T-cell (primary cell): ENCODE measurements at places on chromosomes 16 and 17.
A peak's percentile ranks its signal among the peaks of the same experiment; 100 is the strongest.

DNA sequence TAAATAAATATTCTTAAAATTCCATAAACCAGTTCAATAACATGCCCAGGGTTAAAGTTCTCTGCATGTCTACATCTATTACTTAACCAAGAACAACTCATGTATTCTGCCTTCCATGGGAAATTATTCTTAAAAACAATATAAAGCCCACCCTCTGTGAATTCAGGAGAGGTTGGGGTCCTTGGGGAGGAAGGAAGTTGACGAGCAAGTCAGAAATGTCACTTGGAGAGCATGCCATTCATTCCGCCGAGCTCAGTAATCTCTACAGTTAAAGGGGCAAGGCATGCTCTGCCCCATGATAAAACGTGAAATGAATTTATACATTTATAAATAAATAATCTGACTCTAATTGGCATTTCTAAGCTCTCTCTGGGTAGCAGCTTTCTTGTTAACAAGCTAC, 405.1 kb downstream of the TOX3 start:
- DNase-seq, result no peak

DNA sequence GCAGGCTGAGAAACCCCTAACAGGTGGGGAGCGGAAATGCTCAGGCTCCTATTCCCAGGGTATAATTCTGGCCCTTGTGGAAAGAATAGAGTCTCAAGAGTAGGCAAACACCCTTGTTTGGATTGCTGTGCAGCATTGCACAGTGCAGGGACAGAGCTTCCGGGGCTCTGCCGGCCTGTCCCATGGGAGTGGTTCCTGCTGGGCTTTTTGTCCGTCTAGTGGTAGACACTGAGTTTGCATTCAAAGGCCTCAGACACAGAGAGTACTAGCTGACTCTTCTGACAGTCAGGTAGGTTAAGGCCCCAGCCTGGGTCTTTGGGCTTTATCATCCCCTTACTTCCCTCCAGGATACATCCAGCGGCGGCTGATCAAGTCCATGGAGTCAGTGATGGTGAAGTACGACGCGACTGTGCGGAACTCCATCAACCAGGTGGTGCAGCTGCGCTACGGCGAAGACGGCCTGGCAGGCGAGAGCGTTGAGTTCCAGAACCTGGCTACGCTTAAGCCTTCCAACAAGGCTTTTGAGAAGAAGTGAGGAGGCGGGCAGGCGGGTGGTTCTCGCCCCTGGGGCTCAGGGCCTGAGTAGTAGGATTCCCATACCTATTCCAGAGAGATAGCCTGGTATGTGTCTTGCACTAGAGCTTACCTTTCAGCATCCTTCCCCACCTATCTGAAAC, 18.1 kb downstream of the POLR2A start:
- DNase-seq, result no peak

GRCh38 chr17:63250830-63251229, 195.3 kb downstream of the CYB561 start:
- no peak for DNase-seq

DNA sequence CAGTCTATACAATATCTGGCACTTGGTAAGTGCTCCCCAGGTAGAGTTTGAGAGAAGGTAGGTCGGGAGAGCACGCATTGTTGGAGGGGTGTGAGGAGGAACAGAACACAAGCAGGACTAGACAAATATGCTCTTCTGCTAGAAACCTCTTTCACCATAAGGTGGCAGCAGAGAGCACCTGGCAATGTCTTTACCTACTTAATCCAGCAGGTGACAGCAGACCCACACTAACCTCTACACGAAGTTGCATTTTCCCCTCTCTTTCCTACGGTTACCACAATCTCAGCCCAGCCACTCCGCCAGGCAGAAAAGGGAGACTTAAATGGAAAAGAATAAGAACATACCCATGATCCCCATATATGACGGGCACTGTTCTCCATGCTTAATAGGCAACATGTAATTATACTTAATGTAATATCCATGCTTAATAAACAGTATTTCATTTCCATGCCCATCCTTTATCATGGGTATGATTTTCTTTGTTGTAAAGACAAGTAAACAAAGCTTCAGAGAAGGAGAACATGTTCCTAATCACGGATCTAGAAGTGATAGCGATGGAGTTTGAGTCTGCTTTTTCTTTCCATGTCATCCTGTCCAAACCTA, 55.1 kb upstream of the CCL2 start:
- peak; percentile 68 for DNase-seq

DNA sequence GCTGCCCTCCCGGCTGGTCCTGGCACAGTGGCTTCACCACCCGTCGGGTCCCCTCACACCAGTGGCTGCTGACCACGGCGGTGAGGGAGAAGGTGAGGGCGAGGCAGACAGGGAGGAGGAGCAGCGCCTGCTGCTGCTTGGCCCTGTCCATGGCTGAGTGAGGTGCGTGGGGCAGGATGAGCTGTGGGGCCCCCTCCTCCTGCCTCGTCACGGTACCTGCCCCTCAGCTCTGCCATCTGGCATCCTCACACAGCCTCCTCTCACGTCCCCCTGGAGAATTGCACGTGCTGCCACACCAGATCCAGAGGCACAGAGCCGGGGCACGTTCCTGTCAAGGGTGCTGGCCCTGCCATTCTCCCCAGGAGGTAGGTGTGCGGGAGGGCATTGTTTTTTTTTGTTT, at the start of gene GSG1L2:
Gene GSG1L2, minus strand, starts transcription at position 159 of the 400 bp plus-strand sequence. Its CDS starts 8 bp downstream, at position 151.
- DNase-seq, result no peak

GRCh38 chr17:44132275-44132821, 8.9 kb upstream of the HDAC5 start:
- DNase-seq, result no peak

GRCh38 chr17:9241371-9241712, 220.0 kb downstream of the NTN1 start:
- DNase-seq, result no peak

DNA sequence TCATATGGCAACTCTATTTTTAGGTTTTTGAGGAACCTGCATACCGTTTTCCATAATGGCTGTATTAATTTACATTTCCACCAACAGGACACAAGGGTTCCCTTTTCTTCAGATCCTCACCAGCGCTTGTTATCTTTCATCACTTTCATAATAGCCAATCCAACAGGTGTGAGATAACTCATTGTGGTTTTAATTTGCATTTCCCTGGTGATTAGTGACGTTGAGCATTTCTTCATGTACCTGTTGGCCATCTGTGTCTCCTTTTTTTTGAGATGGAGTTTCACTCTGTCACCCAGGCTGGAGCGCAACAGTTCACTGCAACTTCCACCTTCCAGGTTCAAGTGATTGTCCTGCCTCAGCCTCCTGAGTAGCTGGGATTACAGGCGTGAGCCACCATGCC, 36.2 kb upstream of the ABCC3 start:
- DNase-seq, result no peak

- DNase-seq, result no peak
Observed at GRCh38 chr17:73022694-73023093, 69.8 kb downstream of the SLC39A11 start.

DNA sequence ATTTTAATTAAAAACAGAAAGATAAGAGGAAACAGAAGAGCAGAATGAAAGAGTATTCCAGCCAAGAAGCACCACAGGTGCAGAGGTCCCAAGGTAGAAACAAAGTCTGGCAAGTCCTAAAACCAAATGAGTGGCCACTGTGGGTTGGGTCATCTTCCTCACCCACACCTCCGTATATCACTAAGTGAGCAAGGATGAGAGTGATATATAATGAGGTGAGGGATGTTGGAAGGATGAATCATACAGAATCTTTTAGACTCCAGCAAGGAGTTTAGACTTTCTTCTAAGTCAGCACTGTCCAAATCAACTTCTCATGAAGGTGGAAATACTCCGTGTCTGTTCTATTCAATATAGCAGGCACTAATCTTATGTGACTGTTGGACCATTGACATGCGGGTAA, 70.8 kb downstream of the SHISA9 start:
- DNase-seq, result no peak

- DNase-seq, result no peak
Observed at GRCh38 chr17:1829216-1829591, 498 bp downstream of the SMYD4 start.

DNA sequence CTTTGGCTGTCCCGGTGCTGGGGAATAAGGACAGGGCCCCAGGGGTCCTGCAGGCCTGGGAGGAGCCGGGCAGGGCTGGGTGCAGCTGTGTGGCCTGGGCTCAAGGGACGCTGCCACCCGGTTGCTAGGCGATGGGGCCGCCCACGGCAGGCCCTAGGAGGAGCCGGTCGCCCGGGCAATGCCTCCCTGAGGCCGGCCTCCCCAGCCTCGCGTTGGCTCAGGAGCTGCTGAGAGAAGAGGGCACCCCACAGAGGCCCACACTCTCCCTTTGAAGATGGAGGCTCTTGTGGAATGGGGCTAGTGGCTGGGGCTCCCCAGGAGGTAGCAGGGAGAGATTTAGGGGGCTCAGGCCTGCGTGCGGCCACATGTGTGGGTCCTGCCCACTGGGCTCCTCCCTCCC, at the start of gene CIBAR2:
Gene CIBAR2, minus strand, starts transcription at position 109 of the 400 bp plus-strand sequence. CDS start 120 bp downstream, outside the sequence.
- DNase-seq, result no peak

DNA sequence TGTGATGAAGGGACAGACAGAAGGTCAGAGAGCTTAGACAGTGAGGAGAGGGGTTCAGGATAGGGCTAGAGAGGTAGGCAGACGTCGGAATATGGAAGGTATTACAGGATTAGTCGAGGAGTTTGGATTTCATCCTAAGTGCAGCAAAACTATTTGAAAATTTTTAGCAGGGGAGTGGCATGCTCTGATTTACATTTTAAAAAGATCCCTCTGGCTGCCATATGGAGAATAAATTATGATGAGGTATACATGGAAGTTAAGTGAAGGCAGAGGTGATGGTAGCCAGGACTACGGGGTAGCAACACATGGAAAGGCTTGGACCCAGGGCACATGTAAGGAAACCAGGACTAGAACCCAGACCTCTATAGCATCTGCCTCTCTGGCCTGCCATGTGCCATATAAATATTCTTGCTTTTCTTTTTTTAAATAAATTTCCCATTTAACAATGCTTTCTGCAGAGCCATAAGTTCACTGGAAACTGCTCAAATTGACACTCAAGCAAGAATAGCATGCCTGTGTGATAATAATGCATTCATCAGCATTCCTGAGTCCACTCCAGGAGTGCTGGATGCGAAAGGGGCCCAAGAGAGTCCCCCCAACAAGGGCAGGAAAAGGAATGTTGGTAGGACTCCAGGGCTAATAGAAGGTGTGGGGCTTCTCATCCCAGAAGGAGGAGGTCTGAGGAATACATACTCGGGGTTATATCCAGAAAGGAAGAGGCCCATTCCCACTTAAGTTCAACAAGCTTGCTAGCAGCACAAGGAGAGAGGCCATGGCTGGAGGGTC, 78.2 kb downstream of the HLF start:
- DNase-seq, result no peak

GRCh38 chr17:29255926-29256522, 9.4 kb downstream of the CRYBA1 start:
- no peak for DNase-seq

DNA sequence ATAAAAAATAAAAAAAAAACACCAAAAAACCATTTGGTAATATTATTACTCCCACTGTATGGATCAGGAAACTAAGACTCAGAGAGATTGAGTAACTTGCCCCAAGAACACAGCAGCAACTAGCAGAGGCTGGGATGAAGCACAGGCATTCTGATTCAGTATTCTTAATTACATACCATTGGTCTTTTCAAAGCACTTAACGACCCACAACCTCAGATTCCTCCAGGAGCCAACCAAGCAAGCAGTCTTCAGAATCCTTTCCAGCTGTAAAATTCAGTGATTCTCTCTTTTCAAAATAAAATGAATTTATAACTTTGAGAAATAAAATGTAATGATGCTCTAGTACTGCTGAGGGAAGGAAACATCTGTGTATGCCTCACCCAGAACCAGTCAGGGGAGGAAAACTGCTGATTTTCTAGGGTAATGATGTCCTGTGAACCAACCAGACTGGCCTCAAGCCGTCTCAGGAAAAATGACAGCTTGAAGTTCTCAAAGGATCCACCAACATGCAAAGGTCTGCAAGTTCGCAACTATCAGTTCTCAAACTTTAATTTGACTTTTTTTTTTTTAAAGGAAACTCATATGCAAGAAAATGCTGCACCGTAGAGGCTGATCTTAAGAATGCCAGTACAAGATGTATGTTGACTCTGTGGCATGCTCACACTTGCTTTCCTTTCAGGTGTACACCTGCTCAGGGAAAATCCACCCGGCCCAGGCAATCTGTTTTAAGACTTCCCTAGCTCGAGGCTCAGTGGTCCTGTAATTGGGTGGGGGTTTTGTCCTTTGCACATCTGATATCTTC, 9.0 kb downstream of the CUEDC1 start:
- DNase-seq, result no peak

DNA sequence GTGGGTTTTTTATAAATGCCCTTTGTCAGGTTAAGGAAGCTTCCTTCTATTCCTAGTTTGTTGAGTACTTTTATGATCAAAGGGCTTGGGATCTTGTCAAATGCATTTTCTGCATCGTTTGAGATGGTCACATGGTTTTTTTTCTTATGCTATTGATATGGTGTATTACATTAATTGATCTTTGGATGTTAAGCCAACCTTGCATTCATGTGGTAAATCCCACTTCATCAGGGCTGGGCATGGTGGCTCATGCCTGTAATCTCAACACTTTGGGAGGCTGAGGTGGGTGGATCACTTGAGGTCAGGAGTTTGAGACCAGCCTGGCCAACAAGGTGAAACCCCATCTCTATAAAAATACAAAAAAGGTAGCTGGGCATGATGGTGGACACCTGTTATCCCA, 30.8 kb upstream of the ATP2A3 start:
- no peak for DNase-seq

DNA sequence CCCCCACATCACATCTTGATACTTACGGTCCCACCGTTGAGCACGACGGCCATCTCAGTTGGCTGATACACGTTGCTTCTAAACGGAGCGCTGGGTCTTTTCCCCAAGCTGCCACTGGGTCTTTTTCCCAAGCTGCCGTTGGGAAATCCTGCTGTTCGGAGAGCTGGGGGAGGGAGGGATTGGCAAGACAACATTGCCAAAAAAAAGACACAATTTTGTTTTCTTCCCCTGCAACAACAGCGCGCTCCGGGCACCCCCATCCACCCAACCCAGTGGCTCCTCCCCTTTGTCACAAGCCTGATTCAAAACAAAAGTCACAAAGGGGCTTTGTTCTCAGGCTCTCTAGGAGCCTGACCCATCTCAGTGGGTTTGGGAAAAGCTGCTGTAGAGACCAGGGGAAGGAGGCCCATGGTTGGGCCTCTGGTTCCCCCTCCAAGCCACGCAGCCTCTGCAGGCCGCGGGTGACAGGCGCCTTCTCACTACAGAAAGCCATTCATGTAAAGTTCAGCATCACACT, 22.8 kb downstream of the GPRC5B start:
- no peak for DNase-seq
